ENCODE measurements at places on chromosomes 4 and X. TPM values are rescaled to one million over a fixed set of nuclear protein-coding genes. Genes with fewer than 3 reads are reported as not detected.

Gene STK32B
- total RNA-seq, result not detected

- DNase-seq, result no peak
Measured at GRCh38 chr4:172780566-172781081, 388.0 kb upstream of the GALNT7 start.

DNA sequence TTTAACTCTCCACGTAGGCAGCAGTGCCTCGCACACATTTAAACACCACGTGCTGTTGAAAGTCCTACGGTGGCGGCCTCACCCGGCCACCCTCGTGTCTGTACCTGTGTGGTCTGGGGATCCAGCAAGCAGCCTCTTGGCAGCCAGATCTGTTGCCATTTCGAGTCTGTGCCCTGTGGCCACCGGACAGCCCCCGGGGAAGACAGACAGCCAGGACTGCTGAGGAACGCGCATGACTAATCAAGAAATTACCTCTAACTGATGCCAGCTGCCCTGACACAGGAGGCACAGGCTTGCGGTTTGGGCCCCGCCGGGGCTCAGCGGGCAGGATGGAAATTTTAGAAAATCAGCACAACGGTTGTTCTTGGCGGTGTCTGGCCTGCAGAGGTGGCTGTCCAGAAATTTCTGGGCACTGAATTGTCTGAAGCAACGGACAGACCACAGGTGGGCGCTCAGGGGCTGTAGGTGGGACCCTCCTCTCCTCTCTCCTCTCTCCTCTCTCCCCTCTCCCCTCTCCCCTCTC, 15.6 kb upstream of the ASMTL start:
- DNase-seq, result no peak

- no peak for DNase-seq
Measured at GRCh38 chr4:110184140-110184790, 14.2 kb downstream of the ELOVL6 start.

Measured in HCT116 (cell line).